Sciatic nerve (tissue), 2 donors: ENCODE measurements at places on chromosomes 7 and 10. TPM values are rescaled to one million over a fixed set of nuclear protein-coding genes. Genes with fewer than 3 reads are reported as not detected.

DNA sequence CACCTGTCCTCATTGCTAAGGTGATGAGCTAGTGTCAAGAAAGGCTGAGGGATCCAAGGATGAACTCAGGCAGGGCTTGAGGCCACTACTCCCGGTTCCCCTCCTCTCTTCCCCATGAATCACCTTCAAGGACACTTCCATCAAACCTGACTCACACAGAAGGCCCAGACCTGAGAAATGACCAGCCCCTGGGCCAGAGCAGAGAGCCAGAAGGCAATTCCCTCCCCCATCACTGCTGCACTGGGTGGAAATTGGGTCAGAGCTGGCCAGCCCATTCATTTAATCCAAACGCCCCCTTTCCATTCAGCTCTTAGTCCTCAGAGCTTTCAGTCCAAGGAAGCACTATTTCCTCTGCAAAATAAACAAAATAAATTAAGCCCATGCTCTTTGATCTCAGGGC, 182.0 kb downstream of the KCNMA1 start:
- DNase-seq: no peak

Gene C10orf67
- total RNA-seq: 1.2 TPM

Gene MKI67
- 1.3 TPM for total RNA-seq

DNA sequence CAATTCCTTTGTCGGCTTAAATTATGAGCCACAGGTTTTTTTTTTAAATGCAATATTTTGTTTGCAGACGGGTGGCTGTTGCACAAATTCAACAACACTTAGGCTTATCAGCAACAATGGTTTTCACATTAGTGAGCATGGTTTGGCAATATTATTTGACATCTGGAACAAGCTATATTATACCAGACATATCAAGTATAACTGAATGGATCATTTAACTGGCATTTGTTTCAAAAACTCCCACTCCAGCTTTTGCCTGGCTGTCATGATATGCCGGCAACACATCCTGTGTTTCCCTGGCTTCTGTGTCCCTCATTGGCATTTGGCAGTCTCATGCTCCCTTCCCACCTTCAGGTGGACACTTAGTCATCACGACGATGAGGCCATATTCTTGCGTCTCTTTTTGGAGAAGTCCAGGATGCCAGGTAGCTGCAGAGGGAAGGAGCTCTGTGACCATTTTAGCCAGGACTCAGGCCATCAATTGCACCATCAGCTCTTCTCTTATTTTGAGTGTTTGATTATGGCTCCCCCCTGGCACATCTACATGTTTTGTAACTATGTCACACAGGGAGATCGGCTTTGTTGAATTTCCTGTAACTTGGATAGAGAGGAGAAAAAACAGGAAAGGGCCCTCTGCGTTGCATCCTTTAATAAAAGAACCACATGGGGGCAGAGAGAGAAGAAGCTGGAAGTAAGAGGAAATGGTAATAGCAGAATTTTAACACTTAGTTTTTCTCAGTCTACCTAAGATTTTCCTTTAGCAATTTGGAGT, 413.9 kb downstream of the LRMDA start:
- DNase-seq: no peak

GRCh38 chr10:18968159-18968558, 80.4 kb upstream of the MALRD1 start:
- no peak for DNase-seq

DNA sequence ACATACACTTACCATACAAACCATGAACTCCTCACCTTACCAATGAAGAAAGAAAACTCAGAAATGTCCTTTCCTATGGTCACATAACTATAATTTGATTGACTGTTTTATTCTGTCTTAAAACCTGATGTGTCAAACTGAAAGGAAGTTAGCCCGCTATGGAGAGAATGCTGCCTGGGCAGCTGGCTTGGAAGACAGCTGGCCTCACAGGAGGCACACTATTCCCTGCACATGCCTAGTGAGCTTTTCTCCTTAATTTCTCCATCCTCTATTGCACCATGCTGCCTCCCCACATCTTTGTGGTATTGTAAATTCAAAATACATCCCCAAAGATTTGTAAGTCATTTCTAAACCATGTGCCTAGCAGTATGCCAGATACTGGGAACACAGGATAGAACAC, 163.3 kb downstream of the STK31 start:
- DNase-seq: no peak

Gene TBX20
- not detected for total RNA-seq

DNA sequence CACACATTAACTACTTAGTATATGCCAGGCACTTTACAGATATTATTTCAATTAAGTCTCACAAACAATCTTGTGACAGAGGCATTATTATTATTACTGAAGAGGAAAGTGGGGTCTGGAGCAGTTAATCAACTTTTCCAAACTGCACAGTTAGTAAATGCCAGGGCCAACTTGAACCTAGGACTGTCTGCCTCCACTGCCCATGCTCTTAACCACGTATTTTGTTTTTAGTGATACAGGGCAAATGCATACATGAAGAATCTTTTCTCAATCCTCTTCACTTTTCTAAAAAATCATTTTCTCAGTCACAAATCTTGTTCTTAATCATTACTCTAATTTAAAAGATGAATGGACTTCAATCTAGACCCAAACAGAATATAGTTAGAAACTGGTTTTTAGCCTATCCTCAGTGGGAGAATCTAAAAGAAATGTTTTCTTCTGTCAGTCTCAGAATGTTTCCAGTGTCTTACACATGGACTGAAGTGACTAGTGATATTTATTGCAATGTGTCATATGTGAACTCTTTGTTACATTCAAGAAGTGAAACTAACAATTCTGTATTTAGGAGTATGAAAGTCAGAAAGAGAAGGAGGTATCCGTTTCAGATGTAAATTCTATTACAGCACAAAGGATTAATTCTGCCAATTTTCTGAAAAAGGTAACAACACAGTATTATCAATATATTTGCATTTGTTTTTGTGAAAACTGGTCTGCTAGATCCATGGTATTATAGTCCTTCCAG, 55.5 kb upstream of the CCNJ start:
- DNase-seq: no peak

DNA sequence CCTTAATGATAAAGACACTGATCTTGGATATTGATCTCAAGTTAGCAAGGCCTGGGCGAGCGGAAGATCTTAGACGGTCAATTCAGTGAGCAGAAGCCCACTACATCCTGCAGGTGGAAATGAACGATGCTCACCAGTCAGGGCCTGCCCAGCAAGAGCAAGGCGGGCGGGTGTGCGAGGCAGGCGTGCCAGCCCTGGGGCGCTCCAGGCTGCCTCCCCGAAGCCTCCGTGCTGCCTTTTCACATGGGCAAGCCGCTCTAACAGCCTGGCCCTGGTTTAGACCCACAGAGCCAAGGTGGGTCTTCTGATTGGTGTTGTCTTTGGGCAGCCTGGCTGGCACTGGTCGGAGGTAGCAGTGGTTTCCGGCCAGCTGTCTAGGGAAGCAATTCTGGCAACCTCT, 475.1 kb upstream of the FOXK1 start:
- no peak for DNase-seq

Gene RAPGEF5
- 62.8 TPM for total RNA-seq

Gene RBM20
- 0.67 TPM for total RNA-seq

DNA sequence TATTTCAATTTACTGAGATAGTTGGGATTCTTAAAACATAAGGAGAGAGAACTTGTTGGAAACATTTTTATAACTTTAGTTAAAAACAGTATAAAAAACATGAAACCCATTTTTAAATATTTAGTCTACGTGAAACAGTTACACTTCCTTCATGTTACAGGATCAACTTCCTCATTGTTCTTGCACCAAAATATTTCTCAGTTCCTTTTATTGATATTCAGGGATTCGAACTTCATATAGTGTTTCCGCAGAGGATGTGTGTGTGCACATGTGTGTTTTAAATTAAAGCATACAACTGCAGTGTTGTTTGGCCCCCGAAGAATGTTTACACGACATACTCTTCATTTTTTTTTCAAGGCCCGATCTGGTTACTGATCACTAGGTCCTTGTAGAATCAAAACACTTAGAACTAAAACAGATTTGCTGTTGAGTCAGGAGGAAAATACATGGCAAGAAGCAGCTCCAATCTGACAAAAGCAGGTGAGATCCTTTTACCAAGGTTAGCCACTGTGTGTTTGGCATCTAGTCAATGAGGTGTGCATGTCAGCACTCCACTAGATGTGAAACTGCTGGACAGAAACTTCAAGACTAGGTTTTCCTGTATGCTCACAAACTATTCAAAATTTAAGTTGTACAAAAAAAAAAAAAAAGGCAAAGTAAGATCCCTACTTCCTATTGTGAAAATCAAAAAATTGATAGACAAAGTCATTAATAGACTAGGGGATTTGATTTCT, 60.4 kb downstream of the INSYN2A start:
- DNase-seq: no peak

Gene LMOD2
- total RNA-seq: not detected

- DNase-seq: no peak
Observed at GRCh38 chr7:117111535-117111934, 158.2 kb downstream of the ST7 start.

Gene MALRD1
- 4.5 TPM for total RNA-seq

DNA sequence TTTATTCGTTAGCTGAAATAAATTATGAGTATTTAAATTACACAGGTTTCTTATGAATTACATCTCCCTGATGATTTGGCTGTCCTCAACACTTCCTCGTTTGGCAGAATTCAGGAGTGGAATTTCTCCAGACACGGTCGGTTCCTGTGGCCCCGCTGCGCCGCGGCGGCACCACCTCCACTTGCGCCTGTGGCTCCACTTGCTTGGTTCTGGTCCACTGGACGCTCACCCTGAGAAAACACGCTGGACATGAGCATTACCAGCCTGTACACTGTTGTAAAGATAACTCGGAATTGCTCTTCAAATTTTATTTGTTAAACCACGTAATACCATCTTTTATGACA, 85.3 kb downstream of the ZNF33B start:
- peak; percentile 68 for DNase-seq

Gene TEX47
- total RNA-seq: not detected

Gene ZNF425
- 3.2 TPM for total RNA-seq

GRCh38 chr10:99912041-99912440, 97.7 kb downstream of the DNMBP start:
- no peak for DNase-seq

DNA sequence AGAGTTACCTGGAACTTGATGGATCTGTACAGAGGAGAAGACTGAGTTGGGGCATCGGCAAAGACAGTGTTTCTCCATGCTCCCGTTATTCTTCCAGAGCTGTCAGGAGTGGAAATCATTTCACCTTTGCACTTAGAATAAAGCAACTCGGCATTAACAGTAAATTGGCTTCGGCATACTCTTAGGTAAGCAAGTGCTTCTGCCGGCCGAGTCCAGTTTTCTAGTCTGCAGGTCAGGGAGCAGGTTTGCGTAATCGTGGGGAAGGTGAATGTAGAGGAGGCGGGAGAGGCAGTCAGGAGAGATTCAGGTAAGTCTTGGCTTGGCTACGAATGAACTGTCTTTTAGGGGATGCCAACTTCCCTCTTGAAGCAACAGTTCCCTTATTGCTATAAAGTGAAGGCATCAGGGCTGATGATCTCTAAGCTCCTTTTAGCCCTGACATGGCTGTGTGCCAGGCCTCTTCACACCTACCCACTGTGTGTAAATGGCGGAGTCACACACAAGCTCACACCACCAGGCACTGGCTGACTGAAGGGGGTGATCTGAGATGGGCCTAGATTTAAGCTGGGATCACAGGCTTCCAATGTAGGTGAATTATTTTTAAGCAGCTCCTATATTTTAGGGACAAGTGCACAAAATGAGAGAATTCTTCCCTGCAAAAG, 127.1 kb downstream of the GATA3 start:
- DNase-seq: no peak

- no peak for DNase-seq
Observed at GRCh38 chr10:89981891-89982290, 280.5 kb downstream of the KIF20B start.

GRCh38 chr7:141700848-141701371, 1.1 kb downstream of the DENND11 start:
- no peak for DNase-seq

DNA sequence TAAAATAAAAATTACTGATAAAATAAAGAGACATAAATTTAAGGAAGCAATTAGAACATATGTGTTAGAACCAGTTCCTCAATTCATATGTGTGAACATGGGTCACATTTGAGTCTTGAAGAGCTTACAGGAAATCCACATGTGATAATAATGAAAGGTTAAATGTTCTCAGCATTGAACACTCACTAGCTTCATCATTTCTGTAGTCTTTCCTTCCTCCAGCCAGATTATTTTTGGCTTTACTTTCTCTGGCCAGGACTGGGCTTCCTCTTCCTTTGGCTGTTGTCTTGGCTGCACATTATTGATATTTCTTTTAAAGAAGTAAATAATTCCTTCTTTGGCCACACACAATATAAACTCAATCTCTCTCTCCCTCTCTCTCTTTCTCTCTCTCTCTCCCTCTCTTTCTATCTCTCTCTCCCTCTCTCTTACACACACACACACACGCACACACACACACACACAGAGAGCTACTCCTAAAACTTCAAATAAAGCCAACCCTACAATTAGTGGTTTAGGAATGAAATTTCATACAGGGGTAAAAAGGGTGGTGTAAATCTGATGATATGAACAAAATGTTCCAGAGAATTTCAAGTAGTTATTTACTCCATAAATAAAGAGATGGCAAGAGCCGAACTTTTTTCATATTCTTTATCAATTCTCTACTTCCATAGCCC, 171.2 kb downstream of the REEP3 start:
- DNase-seq: no peak

- DNase-seq: no peak
Observed at GRCh38 chr7:35286422-35286821, 32.5 kb upstream of the TBX20 start.

Gene CDHR3
- total RNA-seq: 8.2 TPM

Gene ACSM6
- total RNA-seq: 0.49 TPM

GRCh38 chr7:74454925-74455288, 1.2 kb downstream of the GTF2IRD1 start:
- DNase-seq: no peak

Gene ARHGAP22
- 11.7 TPM for total RNA-seq

GRCh38 chr7:153432063-153432462, 620.1 kb upstream of the DPP6 start:
- no peak for DNase-seq

DNA sequence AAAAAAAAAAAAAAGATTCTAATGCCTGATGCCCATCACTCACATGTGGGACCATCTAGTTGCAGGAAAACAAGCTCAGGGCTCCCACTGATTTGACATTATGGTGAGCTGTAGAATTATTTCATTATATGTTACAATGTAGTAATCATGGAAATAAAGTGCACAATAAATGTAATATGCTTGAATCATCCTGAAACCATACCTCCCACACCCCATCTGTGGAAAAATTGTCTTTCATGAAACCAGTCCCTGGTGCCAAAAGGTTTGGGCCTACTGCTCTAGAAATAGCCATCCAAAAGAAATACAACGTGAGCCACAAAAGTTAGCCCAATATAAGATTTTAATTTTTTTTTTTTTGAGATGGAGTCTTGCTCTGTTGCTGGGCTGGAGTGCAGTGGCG, 265.1 kb downstream of the PRPF18 start:
- DNase-seq: no peak

Gene ATOH7
- 0.22 TPM for total RNA-seq

DNA sequence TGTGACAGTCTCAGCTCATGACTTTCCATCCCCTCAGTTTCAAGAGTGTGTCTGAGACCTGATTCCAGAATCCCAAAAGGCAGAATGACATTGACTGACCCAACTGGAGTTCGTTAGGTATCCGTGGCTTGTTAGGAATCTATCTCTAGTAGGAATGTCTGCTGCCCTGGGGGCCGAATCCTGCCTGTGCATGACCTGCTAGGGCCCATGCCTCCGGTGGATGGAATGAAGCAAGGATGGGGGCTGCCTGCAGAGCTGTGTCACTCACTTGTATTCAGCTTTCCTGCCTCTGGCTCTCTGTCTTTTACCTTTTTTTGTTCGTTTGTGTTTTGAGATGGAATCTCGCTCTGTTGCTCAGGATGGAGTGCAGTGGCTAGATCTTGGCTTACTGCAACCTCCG, 129.5 kb downstream of the SDK1 start:
- DNase-seq: no peak

Gene BICC1
- total RNA-seq: 42.1 TPM

Gene PCDH15
- total RNA-seq: 0.09 TPM
